Smooth muscle cell of the brain vasculature (primary cell): ENCODE measurements at places on chromosomes 2 and 18.

GRCh38 chr18:59096098-59096789, 43.4 kb upstream of the SEC11C start:
- DNase-seq, result no peak

DNA sequence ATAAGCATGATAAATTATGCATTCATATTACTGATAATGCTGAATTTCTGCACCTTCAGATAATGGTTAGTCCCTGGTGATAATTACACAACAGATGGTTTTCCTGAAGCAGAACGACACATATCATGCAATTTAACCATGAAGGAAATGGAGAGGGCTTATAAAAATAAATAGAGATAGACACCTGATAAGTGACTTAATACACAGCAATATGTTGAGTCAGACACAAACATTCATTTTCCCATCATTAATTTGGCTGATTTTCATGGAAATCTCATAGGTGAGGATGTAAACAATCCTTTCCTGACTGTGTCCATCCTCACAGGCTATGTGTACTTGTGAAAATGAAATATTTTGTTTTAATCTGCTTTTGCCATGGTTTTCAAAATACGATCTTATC, 36.9 kb upstream of the DSEL start:
- DNase-seq, result no peak

DNA sequence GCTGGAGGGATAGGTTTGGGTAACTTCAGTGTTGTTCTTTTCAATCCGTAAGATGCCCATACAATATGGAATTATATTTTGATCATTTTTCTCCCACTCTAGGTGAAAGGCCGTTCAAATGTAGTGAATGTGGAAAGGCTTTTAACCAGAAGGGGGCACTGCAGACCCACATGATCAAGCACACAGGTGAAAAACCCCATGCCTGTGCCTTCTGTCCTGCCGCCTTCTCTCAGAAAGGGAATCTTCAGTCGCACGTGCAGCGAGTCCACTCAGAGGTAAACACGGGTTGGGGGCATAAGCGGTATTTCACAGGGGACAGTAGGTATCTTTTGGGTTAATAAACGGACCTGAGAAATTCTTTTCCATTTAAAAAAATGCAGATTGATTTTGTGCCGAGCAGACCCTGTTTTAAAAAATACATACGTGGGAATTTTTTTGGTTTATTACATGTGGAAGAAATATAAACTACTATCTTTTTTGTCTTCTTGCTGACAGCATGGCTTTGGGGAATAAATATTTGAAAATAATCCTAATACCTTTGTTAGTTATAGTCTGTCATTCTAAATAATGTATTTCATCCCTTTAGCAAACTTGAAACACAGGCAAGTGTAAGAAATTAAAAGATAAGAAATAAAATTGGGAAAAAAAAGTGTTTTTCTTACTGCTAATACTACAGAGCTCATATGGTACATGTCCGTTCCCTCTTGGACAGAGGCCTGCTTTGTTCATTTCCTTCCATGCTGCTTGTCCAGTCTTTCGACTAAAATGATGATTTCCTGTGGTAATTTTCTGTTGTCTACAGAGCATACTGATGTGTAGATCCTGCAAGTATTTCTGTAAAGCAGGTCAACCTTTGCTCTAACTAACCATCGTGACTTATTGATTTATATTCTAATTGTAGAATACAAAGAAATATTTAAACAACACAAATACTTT, 53.3 kb downstream of the ZNF236 start:
- no peak for DNase-seq

- no peak for DNase-seq
These were observed 247.5 kb downstream of the DYSF start for GRCh38 chr2:71700658-71701397.

GRCh38 chr18:45359275-45360009, 255.8 kb upstream of the SLC14A2 start:
- no peak for DNase-seq

DNA sequence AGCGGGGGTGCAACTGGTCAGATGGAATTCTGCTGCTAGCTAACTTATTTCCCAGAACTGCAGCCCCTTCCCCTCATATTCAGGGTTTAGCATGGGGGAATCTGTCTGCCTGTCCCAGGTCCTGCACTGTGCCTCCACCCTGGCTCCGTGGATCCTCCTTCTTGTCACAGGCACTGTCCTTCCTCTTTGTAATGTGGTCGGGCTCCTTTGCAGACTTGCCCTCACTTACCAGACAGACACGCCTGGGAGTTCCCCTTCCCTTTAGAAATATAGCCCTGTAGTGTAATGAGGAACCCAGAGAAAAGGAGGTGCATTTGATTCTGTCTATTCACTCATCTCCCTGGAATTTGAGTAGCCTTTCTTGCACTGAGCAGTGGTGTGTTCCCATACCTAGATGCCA, 108.7 kb downstream of the TRIM43 start:
- DNase-seq, result no peak

DNA sequence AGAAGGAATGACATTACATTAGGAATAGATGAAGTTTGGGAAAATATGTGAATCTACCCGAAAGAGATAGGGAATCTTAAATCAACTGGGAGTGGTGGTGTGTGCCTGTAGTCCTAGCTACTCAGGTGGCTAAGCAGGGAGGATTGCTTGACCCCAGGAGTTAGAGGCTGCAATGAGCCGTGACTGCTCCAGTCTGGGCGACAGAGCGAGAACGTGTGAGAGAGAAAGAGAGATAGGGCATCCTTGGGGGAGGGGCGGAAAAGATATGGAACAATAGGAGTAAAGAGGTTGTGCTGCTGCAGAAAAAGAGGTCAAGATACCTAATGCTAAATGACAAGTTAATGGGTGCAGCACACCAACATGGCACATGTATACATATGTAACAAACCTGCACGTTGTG, 47.1 kb upstream of the ADAM23 start:
- DNase-seq, result no peak

GRCh38 chr18:50982802-50983179, 15.0 kb downstream of the ELAC1 start:
- DNase-seq, result no peak

GRCh38 chr18:55384551-55385275, 203.3 kb downstream of the TCF4 start:
- DNase-seq, result no peak

DNA sequence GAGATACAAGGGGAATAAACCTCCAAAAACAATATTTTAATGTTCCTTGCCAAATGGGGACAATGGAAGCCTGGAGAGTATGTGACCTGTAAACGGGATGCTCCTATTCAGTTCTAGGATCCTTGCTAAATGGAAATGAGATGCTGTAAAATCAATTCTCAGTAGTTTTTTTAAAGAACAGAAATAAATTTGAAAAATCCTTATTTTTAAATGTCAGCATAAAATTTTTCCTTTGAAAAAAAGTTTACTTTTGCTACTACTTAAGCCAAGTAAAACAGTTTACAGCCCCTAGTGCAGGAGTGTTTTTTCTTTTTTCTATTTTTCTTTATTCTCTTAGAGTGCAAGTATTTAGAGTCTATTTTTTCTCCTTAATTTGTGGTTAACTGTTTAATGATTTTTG, 158.8 kb downstream of the MBD5 start:
- DNase-seq, result no peak
